ENCODE measurements at places on chromosomes 1 and 21.

- DNase-seq: no peak
These were observed 52.5 kb upstream of the CR2 start for GRCh38 chr1:207401578-207401977.

DNA sequence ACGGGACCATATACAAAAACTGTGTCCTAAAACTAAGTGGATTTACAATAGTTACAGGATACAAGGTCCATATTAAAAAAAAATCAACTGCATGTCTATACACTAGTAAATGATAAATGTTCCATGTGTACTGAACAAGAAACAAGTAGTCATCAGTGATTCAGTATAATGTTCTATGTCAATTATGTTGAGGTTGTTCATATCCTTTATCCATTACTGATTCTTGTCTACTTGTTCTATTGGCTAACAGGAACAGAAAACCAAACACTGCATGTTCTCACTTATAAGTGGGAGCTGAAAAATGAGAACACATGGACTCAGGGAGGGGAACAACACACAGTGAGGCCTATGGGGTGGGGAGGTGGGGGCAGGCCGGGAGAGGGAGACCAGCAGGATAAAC is 90.5 kb downstream of the CDC42BPA start:
- DNase-seq: no peak

DNA sequence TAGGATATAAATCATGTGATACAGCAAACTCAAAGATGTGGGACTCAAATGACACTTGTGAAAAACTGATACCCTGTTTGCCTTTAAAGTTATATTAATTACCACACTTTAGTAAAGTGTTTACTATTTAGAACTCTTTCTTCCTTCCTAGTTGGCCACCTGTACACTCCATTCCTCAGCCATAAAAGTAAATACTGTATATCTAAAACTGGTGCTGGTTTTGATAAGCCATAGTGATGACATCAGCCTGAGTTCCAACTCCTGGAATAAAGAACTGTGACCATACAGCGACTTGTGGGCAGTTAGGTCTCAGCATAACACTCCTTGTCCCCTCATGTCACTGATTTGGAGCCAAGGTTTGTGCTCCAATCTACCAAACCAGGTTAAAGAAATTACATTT is 2.8 kb downstream of the PTGER3 start:
- DNase-seq: no peak

DNA sequence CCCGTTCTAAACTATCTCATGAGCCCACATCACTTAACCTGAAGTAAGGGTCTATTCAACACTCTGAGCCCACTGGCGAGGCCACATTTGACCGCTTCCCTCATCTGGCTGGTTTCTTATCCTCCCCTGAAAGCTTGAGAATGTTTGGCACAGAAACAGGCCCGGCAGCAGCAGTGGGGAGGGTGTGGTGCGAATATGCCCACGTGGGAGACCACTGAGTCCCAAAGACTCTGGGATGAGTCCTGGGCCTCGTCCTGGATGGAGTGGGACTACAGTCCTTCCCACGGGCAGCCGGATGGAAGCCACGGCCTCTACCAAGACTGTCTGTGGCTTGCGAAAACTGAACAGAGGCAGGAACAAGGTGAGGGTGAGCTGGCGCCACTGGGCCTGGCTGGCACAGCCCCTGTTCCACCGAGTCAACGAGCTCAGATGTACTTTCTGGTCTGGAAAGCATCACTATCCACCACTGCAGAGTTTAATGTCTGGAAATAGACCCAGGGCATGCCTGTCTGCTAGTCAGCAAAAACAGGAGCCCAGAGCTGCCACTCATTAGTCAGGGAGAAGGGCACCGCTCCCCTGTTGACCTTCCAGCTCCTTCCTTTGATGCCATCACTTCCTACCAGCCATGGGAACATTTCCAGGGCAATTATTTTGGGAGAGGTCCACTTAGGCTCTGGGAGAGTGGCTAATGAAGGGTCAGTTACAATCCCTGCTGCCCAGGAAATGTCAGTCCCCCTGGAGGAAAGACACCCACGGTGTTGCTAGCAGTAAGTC is 386.6 kb downstream of the MATN1 start:
- no peak for DNase-seq

GRCh38 chr1:173669491-173669941 is at the start of gene ANKRD45:
TSS of gene ANKRD45 (minus strand) at chr1:173669851. CDS start at chr1:173659418, 10,433 bp downstream.
- DNase-seq: no peak

DNA sequence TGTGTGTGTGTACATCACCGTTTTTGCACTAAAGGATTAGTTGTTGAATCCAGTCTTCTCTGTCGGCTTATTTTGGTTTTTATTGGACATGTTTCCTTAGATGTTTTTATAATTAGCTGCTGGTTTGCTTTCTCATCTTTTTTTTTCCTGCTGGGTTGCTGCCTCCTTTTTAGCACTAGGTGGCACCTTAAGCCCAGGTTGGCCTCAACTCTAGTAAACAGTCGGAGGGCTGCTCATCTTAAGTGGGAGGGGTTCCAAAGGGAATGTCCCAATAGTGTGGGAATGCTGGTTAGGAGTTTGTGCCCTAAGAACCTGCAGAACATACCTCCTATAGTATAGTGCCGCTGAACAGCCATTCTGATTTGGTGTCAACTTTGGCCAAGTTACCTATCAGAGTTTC is 570.1 kb upstream of the CXADR start:
- no peak for DNase-seq

DNA sequence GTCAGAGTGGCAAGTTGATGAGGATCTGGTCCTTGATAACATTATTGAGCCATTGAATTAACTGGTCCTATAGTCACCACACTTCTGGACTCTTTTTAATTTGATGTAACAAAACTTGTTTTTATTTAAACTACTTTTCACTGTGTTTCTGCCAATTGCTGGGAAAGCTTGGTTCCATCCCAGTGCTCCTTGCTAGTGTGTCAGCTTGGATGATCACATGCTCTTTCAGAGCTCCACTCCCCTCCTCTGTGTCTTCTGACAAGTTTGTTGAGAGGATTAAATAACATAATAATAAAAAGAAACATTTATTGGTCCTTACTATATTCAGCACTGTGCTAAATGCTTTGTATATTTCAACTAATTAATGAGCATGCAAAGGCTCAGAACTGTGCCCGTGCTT is 448.5 kb upstream of the B3GALT2 start:
- no peak for DNase-seq

DNA sequence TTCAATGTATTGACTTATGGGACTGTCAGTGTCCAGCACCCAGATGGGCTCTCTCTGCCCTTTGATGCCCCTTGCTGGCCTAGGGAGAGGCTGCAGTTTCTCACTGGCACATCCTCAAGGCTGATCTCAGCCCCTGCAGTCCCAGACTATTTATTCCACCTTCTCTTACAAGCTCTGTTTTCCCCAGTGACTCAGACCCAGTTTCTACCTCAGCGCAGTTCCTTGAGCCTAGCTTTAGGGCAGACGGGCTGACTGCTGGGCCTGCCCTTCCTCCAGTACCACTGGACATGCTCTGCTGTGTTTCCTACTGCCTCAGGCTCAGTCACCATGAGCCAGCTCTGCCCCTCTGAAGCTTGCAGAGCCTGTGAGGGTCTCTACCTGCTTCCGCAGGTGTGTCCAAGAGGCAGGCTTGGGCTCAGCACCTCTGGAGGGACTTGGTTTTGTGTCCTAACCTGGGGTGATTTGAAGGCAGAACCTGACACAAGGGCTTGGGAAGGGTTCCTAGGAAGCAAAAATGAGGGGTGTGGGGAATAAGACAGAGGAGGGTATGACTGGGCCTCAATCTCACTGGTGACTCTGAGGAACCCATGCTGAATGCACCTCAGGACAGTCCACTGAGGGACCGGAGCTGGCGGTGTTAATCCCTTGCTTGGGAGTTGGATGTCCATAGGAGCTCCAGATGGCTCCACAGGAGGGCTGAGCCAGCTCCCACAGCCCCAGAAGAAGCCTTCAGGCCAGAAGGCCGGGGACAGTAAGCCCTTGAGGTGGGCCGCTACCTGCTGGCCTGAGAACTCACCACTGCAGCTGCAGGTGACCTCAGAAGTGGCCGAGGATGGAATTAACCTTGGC is 689.9 kb downstream of the MATN1 start:
- no peak for DNase-seq
